ENCODE measurements at places on chromosomes 7 and 10. TPM values are rescaled to one million over a fixed set of nuclear protein-coding genes. Genes with fewer than 3 reads are reported as not detected.

Gene NRG3
- polyA plus RNA-seq: 42.7 TPM

Gene GTPBP4
- polyA plus RNA-seq: 49.3 TPM

Gene OGDHL
- 27.9 TPM for polyA plus RNA-seq

Gene PAXIP1
- polyA plus RNA-seq: 12.8 TPM

Gene SPDYE8
- polyA plus RNA-seq: 0.36 TPM

Gene TAS2R16
- not detected for polyA plus RNA-seq

Gene ATG9B
- polyA plus RNA-seq: 21.3 TPM

Gene IFIT2
- 9.1 TPM for polyA plus RNA-seq

Gene EPO
- 0.44 TPM for polyA plus RNA-seq

Gene AMPH
- polyA plus RNA-seq: 116 TPM

Gene MLXIPL
- polyA plus RNA-seq: 4.4 TPM

Gene STOX1
- 10.7 TPM for polyA plus RNA-seq

Gene SSC4D
- polyA plus RNA-seq: 3.1 TPM

Gene VPS41
- 89.2 TPM for polyA plus RNA-seq

Data from spinal cord (tissue), 10 donors.